IMR-90 (cell line): ENCODE measurements at places on chromosomes 13 and 19.

DNA sequence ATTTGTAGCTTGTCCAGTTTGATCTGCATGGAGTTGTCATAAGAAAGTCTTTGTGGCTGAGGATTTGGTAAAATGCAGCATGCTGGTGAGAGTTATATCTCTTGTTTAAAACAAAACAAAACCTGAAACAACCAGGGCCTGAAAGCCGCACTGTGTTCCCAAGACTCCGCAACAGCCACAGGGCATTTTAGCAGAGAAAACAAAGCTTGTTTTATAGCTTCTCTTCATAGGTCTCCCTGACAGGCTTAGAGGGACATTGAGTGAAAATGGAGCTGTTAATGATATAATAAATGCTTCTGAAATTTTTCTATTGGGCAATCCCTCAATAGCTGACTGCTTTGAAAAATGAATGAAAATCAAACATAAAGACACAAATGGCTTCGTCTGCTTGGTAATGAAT lies 148.7 kb upstream of the RNF113B start:
- no peak for DNase-seq

- DNase-seq = peak; percentile 94
Observed at GRCh38 chr13:41465241-41465847, 8.0 kb downstream of the RGCC start.

GRCh38 chr13:20231839-20232555 lies at the start of gene GJB6:
Gene GJB6 (minus strand): TSS chr13:20232319. CDS start chr13:20223480, 8,839 bp downstream.
- no peak for DNase-seq

GRCh38 chr19:12668346-12668745 lies 1.7 kb downstream of the WDR83 start:
- no peak for DNase-seq

DNA sequence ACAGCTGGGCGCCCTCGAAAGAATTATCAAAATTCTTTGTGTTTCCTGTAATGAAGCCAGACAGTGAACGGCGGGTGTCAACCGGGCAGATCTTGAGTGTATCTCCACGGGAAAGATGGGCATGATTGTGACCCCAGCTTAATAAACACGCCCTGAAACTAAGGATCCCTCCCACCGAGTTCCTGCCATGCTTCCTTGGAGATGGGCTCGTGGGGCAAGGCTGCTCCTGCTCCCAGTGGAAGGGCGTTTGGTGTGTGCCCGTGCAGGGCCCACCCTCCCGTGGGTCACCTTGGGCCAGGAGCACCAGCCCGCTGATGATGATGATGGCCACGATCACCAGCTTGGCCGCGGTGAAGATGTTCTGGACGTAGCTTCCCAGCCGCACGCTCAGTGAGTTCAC lies 7.4 kb downstream of the SLC7A9 start:
- DNase-seq = no peak

DNA sequence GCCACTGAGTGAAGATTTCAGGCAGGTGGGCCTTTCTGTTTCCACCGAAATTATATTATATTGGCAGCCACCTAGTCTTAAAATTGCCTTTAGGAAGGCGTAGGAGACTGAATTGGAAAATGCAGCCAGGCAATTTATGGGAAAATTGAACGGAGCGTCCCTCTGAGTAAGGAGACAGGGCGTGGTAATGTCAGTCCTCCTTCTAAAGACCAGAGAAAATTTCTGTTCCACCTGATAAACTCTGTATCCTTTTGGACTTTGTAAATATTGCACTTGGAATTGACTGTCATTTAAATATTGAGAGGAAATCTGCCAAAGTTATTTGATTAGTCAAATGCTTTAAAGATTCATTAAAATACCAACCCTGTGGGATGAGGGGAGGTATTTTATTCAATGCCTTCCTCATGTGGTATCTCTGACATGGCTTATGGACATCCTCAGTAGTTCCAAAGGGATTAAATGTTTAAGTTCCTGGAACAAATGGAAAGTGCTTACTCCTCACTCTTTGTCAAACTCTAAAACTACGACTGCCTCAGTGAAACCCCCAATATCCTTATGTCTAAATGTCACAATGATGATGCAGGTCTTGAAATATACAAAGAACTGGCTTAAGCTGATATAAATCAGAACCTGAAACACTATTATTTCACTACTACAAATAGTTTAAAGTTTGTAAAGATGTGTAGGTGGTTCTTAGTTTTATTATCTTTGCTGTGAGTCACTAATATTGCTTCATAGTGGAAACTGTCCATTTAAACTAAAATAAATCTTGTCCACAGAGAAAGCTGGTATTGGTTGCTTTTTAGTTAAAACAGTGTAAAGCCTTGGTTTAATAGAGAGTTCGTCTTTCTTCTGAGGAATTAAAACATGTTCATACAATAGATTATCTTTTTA lies 203.2 kb downstream of the FGF14 start:
- DNase-seq = peak; percentile 59

DNA sequence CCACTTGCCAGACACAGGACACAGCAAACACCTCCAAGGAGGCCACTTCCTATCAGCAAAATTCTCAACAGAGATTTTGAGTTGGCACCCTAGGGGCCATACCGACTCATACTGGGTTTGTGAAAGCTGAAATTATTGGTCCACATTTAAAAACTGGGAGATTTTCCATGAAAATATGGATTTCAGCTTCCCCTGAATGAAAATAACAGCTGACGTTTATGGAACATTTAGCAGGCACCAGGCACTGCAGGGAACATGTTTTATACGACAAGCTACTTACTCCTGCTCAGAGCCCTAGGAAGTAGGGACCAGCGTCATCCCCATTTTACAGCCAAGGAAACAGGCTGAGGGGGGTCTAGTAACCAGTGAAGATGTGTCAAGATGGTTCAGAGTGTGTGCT lies 169.3 kb downstream of the IER2 start:
- DNase-seq = no peak

DNA sequence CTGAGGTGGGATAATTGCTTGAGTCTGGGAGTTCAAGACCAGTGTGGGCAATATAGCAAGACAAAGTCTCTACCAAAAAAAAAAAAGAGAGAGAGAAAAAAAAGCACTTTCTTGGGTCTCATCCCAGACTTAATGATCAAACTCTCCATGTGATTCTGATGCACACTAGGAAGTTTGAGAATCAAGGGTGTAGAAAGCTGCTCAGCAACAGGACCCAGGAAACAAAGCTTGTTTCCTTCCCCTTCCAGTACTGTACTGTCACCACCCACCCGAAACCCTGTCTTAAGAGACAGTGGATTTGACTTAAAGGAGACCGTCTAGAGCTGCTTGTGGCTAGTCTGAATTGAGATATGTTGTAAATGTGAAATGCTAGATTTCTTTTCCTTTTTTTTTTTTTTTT lies 5.8 kb downstream of the MISP3 start:
- DNase-seq = peak; percentile 38
